ENCODE measurements at places on chromosomes 13 and 19.

DNA sequence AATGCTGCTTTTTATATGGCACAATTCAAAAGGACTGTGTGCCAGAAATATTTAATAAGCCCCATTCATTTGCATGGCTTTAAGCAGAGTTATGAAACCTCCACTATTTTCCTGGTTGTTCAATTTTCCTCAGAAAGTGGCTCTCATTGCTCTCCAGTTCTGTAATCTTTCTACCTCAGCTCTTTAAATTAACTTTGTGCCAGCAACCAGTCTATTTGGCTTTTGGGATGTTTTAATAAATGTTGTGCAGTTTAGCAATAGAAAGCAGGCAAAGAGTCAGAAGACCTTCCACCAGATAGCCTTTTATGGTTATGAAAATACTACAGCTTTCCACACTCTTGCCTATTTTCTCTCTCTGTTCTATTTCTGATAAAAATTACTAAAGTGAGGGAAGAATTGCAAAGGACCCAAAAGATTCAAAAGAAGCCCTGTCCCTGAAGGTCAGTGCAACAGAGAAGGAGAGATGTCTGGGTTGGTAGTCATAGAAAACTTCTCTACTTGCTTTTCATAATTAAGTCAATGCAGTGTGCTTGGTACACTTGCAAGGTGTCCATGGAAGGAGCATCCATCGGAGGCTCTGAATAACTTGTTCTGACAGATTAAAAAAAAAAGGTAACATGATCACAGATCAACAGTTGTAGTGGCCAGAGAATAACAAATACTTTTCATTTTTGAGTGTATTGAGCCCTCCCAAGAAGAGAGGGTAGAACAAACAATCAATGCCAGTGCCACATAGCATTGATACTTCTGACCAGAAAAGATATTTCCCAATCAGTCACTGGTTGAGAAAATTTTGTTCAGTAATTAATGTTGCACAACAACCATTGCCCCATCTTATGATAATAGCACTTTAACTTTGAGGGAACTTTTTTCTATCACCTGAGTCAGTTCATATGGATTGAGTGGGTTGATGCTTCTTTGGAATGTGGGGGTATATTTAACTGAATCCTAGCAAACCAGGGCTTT, 48.4 kb upstream of the SPRY2 start:
- DNase-seq: no peak

GRCh38 chr19:3159565-3159964, 19.0 kb upstream of the S1PR4 start:
- DNase-seq: no peak

DNA sequence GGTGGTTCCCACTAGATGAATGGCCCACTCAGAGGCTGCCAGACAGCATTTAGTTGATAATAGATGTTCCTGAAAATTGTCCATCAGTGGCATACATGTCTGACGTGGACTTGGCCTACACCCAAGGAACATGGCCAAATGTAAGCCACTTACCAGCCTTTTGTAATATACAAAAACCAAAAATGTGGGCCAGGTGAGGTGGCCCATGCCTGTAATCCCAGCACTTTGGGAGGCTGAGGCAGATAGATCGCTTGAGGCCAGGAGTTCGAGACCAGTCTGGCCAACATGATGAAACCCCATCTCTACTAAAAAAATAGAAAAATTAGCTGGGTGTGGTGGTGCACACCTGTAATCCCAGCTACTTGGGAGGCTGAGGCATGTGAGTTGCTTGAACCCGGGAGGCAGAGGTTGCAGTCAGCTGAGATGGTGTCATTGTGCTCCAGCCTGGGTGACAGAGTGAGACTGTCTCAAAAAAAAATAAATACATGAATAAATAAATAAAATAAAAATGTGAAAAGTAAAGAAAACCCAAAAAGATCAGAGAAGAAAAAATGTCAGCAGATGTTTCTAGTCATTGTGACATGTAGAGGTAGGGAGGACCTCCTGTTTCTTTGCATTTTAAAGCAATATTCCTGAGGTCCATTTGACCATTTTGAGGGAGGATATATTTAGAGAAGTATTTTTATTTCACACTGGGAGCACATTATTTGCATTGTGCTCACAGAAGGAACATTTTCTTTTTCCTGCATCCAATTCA, 7.1 kb upstream of the WTIP start:
- peak; percentile 41 for DNase-seq

GRCh38 chr13:114031631-114032030, 57.8 kb upstream of the C13orf46 start:
- DNase-seq: no peak

- DNase-seq: no peak
These were observed 270.0 kb upstream of the PCDH20 start for GRCh38 chr13:61685682-61686012.

- DNase-seq: no peak
These were observed 10.0 kb downstream of the NMRK2 start for GRCh38 chr19:3942790-3943409.

DNA sequence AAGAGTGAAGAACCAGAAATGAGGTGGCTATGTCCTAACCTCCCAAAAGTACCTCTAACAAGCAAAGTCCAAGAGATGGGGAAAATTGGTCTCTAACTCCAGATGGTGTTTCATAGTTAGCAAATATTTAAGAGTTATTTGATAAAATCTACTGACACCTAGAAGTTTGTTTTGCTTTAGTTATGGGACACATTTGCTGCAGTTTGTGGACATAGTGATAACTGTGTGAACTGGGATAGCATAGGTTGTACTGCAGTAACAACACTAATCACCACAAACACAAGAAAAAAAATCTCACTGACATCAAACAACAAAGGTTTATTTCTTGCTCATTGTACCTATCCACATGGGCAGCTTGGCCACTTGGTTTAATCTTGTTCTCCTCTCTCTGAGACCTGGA, 965.0 kb upstream of the SPRY2 start:
- no peak for DNase-seq

DNA sequence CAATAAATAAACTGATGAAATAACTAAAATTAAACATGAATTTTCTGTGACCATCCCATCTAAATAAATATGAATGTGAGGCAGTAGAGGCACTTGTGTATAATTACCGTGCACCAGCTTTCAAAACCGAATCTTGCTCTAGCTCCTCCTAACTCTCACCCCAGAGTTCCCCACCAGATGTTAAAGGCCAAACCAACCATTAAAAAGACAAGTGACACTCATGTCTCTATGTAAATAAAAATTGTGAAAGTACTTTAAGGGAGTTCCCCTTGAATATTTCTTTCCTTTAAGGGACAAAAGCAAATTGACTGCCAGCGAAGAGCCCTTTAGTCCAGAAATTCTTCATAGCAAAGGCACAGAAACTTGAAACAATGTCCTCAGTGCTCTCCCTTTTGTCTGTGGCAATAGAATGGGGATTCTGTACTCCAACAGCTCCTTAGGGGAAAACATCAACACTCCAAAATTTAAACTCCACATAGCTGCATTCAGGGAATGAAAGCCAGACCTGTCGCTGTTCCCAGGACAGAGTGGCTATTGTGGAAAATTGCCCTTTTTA, 101.7 kb upstream of the SOX21 start:
- DNase-seq: no peak

DNA sequence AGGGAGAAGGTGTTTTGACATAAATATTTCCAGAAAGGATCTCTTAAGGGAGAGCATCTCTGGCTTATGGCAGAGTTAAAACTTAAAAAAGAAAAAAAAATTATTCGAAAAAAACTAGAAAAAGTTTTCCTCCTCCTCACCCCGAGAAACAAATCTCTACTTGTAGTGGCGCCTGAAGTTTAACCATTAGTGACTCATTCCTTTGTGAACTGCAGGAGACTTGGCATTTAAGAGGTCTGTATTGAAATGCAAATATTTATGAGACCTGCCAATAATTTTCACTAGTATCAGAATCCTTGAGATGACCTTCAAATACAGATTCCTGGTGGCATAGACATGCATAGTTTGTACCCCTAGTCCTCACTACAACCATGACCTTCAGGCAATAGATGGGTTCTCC, 64.9 kb upstream of the MED4 start:
- no peak for DNase-seq

DNA sequence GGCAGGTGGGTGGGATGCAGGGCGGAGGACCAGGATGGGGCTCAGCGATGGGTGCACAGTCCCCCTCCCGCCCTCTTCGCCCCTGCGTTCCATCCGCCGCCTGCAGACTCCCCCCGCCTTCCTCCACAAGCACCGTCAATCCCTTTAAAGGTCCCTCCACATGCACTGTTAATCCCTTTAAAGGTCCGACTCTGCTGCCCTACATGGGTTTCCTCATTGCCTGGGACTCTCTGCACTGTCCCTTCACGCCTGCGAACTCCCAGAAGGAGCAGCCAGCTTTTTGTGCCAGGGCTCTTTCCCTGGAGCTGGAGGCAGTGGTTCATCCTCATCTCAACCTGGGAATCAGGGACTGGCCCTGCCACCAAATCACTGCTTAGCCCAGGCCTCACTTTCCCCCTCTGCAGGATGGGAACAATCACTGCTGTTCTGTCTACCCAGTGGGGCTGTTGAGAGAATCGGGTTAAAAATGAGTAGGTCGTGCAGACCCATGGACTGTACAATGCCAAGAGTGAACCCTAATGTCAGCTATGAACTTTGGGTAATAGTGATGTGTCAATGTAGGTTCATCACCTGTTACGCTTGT, 20.4 kb downstream of the ZNF574 start:
- DNase-seq: no peak

DNA sequence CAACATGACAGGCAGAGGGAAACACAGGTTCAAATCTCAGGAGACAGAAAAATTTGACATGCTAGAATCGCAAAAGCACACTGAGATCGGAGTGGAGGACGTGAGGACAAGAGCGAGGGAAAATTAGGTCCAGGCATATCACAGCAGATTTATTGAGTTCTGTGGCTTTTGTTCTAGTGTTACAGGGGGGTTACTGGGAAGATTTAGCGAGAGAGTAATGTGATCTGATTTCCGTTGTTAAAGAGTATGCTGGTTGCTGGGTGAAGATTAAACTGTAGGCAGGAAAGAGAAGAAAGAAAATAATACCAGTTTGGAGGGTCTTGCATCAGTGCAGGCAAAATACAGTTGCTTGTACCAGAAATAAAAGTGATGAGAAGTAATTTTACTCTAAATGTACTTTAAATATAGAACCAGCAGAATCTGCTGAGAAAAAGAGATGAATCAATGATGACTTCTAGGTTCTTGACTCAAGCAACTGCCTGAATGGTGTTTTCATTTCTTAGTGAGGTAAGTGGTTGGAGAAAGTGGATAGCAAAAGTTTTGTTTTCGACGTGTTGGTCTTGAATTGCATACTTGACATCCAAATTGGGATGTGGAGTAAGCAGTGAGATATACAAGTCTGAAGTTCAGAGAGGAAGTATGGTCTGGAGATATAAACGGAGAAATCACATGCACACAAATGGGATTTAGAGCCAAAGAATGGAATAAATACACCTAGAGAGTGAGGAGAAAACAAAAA, 35.7 kb downstream of the UFM1 start:
- DNase-seq: no peak

GRCh38 chr13:41791056-41791455, 169.9 kb downstream of the VWA8 start:
- DNase-seq: no peak

GRCh38 chr19:17877696-17878095, 6.0 kb downstream of the SLC5A5 start:
- DNase-seq: no peak

- no peak for DNase-seq
These were observed 386.2 kb downstream of the IRS2 start for GRCh38 chr13:109400209-109400608.
